ENCODE measurements at places on chromosomes 1 and 21.

- no peak for DNase-seq
Observed at GRCh38 chr21:44969066-44969670, 29.3 kb downstream of the SLX9 start.

DNA sequence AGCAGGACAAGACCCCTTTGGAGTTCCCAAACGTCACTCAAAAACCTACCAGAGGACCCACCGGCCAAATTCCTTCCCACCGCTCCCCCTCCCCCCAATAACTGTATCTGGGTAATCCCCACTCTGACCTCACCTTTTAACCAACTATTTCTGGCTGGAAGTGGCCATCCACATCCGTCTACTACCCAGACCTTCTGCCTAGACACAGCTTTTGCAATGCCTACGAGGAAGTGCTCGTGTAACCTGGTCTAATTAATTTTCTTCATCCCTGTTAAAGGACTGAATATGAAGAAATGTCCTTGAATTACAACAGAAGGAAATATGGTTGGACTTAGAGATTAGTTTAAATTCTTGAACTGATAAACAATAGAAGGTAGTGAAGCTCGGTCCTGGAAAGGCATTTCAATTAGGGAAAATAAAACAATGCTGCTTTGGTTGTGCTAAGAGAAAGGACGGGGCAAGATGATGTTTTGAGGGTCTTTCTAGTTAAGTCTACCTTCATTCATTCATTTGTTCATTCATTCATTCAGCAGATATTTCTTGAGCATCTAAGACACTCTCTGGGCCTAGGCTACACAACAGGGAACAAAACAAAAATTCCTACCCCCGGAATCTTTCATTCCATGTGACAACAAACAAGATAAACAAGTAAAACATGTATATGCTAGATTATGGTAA is 18.8 kb downstream of the AVPR1B start:
- DNase-seq = no peak

- DNase-seq = peak; percentile 13
Observed at GRCh38 chr21:39321424-39321823, 8.0 kb upstream of the BRWD1 start.

DNA sequence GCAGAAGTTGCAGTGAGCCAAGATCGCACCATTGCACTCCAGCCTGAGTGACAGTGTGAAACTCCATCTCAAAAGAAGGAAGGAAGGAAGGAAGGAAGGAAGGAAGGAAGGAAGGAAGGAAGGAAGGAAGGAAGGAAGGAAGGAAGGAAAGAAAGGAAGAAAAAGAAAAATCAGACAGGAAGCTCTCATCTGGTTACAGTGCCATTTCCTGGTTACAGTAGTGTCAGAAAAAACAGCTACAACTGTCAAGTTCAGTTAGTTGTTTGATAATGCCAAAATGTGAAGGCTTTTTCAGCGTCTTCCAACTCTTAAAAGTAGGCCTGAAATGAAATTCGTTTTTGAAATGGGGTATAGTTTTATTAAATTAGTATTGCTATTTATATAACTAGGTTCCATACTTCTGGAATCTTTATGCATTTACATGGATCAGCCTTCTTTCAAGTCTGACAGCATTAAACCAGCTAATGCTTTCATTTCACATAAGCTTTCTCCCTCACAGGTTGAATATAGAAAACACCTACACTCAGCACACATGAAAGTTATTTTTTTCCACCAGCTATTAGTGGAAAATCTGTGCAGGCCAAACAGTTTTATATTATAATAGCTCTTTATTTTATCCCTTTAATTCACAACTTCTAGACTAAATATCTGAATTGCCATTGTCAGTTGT is 21.2 kb downstream of the PTPN22 start:
- no peak for DNase-seq

- DNase-seq = no peak
Observed at GRCh38 chr1:58469016-58469415, 77.5 kb downstream of the OMA1 start.

- no peak for DNase-seq
Observed at GRCh38 chr1:28501925-28502324, 3.9 kb upstream of the RCC1 start.

DNA sequence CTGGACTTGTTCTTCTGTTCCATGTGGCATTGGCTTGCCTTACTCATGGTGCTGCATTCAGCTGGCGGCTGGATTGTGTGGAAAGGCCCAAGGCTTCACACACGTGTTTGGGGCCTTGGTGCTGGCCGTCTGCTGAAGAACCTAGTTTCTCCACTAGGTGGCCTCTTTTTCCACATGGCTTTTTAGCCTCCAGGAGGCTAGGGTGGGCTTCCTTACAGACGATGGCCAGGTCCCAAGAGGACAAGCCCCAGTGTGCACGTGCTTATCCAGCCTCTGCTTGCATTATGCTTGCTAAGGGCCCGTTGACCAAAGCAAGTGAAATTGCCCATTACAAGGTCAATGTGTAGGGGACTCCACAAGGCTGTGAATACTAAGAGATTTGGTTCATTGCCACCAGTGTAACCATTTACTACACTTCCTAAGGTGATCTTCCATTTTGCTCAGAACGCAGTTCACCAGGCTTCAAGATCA is 47.5 kb upstream of the FOXO6 start:
- no peak for DNase-seq

DNA sequence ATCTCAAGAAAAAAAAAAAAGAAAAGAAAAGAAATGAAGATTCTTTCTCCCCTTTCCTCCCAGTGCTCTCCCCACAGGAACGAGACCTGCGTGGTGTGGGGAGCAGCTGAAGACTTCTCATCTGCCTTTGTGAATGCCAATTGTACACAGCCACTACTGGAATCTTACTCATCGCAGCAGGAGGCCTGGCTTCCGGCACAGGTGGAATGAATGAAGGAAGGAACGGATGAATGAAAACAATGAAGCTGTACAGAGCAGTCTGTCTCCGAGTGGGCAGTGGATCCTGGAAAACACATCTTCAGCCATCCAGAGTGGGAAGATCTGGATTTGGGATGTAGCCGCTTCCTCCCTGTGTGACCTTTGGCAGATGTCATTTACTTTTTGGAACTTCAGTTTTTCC is 64.9 kb downstream of the RUNX3 start:
- DNase-seq = no peak

GRCh38 chr1:118321840-118322239 is 136.8 kb upstream of the SPAG17 start:
- no peak for DNase-seq

GRCh38 chr1:41412748-41413147 is 51.5 kb downstream of the FOXO6 start:
- no peak for DNase-seq

GRCh38 chr1:24805534-24806301 is 60.5 kb downstream of the CLIC4 start:
- DNase-seq = peak; percentile 89

GRCh38 chr1:226948051-226948450 is 8.0 kb downstream of the COQ8A start:
- DNase-seq = no peak

GRCh38 chr21:44582055-44582454 is 1.7 kb upstream of the KRTAP10-5 start:
- no peak for DNase-seq

- DNase-seq = peak; percentile 44
Observed at GRCh38 chr1:187844313-187844712, 1015.6 kb downstream of the PLA2G4A start.

DNA sequence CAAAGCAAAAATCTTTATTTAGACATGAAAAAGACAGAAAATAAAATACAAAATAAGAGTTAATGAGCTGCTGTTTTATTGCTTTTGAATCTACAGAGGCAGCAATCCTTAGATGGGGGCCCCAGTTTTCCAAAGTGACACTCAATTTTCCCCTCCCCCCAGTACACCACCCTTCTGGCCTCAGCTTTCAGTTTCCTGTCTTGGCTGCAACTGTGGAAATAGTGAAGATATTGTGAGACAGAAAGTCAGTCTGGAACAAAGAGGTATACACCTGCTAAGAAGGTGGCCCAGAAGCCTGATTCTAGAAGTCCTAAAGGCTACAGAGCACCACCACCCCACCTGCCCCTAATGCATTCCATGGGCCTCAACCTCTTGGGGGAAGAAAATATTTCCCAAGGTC is 1.1 kb upstream of the MTMR11 start:
- DNase-seq = no peak

DNA sequence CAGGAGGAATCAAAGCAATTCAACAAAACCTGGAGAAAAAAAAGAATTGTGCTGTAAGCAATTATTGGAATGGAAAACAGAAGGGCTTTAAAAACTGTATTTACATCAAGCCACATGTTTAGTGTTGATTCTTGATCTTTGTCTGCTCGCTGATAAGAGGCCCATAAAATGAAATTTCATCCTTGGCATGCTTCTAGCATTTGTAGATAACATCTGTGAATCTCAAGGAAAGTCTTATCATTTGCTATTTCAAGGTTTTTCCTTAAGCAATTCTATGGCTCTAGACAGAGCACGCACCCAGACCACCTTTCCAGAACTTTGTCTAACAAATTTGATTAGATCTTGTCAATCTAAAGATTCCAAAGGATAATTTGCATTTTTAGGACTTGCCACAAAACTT is 181.0 kb upstream of the FGGY start:
- DNase-seq = no peak

DNA sequence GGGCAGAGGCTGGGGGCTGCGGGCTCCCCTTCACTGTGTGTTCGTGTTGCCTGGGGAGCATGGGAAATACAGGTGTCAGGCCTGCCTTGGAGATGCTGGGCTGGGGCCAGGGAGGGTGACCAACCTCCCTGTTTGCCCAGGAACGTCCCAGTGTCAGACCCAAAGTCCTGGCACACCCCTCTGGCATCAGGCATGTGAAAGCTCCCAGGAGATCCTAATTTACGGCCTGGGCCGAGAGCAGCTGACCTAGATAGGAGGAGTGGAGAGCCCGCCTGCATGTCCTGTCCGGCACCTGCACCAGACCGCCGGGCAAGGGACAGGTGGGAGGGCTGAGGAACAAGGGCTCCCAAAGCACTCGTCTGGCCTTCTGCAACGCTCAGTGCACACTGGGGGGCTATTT is 124.8 kb downstream of the PRDM16 start:
- DNase-seq = no peak

GRCh38 chr1:9755441-9755995 is 68.2 kb downstream of the CLSTN1 start:
- no peak for DNase-seq

- peak; percentile 15 for DNase-seq
Observed at GRCh38 chr1:234111458-234112142, 207.1 kb downstream of the SLC35F3 start.

DNA sequence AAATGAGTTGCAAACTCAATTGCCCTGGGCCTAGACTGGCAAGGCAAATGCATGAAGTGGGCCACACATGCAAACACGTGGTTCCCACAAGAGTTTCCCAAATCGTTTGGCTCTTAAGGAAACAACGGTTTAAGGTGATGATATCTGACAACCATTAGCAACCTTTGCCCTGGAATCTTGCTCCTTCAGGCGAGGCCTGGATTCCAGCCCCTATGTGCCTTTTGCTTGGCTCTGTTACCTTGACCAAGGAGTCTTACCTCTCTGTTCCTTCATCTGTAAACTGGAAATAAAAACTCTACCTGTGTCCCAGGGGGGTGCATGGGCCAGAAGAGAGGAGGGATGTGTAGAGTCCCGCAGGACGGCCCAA is 72.1 kb upstream of the CASZ1 start:
- DNase-seq = no peak

GRCh38 chr1:2504225-2504948 is 22.0 kb downstream of the PANK4 start:
- DNase-seq = no peak

DNA sequence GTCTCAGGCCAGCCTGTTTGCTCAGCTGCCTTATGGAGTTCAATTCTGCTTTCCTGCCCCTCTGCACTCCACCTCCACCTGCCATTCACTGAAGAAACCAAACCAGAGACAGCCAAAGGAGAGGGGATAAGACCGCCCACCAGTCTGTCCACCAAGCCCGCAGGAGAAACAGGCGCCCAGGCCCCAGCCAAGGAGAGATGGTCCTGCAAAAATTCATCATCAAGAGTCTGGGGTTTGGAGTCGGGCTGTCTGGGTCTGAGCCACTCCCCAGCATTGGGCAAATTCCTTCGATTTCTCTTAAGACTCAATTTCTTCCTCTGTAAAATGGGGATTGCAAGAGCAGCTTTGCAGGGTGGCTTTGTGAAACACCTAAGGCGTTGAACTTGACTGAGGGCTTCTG is 121.4 kb upstream of the RUNX3 start:
- no peak for DNase-seq

GRCh38 chr1:228727681-228728171 is 7.6 kb upstream of the RHOU start:
- DNase-seq = no peak

DNA sequence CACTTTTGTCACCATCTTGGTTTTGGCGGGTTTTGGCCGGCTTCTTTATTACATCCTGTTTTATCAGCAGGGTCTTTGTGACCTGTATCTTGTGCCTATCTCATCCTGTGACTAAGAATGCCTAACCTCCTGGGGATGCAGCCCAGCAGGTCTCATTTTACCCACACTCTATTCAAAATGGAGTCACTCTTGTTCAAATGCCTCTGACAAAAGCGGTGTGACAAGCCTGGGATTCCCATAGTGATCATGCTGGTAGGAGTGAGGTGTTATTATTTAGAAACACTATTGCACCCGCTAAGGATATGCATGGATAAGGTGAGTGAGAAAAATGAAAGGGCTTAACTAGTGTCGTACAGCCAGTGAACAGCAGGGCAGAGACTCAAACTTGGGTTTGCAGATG is 111.7 kb upstream of the COA6 start:
- DNase-seq = no peak

DNA sequence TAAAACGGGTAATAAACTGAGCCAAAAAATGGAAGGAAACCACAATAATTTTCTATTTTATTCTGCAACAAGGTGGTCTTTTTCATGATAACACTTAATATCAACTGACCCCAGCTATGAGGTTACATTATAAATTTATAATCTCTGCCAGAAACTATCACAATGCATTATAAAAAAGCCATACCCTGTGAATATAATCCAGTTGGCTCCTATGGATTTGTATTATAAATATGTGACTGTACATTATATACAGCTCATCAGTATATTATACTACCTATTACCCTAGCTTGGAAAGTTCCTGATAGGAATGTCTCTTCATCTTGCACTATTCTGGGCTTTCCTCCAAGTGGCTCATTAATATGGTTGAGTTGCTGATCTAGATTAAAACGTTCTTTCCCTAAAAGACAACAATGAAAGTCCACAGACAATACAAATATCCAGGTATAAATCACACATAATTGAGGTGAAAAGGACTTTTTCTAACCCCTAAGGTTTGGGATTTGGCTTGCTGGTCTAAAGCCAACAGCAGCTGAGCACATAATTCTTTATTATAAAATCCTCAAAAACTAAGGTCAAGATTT is 487.7 kb downstream of the TTLL7 start:
- no peak for DNase-seq

GRCh38 chr1:58162952-58163550 is 383.5 kb downstream of the OMA1 start:
- DNase-seq = peak; percentile 52

DNA sequence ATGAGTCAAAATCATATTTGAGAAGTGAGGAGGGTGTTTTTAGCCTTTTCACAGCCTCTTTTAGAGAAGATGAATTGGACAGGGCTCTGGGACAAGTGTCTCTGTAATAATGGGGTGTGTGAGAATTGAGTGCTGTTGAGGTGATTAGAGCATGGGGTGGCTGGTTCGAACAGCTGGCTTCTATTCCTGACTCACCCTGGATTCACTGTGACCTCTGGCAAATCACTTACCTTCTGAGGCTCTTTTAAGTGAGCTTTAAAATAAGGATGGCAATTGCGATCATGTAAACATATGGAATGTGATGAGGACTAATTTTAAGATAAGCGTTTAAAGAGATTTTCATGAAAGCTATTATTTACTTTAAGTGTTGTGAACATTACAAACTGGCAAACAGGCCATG is 243.4 kb downstream of the ADGRL2 start:
- DNase-seq = no peak

- no peak for DNase-seq
Observed at GRCh38 chr1:7960165-7960564, 1.3 kb upstream of the PARK7 start.

Data from IMR-90 (cell line).